Fibroblast of pulmonary artery (primary cell): ENCODE measurements at places on chromosomes 3 and 15.

DNA sequence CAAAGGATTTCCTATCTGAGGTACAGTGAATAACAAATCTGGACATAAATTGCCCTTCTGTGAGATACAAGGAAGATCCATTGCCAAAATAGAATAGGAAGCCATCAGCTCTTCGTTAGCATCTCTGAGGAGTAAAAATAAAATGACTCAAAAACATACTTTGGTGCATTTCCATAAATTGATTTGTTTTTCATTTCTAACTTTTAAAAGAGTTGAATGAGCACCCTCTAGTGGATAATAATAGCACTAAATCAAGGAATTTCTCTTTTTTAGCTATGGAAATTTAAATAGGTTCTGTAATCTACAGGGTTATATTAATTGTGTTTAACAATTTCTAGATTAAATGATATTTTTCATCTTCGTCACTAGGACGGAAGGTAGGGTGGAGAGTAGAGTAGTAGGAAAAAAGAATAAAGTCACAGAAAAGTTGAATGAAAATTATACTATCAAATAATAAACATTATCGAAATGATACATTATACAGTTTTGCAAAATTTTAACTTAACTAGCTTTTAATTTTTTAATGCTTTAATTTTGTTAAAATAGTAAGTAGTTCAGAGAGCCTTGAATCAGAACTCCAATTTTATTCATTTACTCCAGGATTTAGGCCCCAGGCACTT, 6.4 kb downstream of the NSUN3 start:
- peak; percentile 53 for DNase-seq

DNA sequence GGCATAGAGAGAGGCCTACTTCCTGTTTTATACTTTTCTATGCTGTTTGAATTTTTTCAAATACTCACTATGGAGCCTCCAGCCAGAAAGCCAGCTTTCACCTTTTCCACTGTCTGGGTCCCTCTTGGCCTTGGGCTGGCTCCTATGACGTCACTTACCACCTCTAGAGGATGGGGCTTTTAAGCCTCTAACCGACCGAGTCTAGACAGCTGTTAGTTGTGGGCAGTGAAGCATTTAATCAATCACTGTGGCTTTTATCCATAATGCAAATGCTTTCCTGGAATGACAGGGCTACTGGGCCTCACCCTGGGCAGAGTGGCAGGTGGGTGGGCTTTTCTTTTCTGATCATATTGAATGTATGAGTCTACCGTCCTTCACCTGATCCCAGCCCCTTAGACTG, 61.9 kb downstream of the LRRK1 start:
- DNase-seq: no peak

DNA sequence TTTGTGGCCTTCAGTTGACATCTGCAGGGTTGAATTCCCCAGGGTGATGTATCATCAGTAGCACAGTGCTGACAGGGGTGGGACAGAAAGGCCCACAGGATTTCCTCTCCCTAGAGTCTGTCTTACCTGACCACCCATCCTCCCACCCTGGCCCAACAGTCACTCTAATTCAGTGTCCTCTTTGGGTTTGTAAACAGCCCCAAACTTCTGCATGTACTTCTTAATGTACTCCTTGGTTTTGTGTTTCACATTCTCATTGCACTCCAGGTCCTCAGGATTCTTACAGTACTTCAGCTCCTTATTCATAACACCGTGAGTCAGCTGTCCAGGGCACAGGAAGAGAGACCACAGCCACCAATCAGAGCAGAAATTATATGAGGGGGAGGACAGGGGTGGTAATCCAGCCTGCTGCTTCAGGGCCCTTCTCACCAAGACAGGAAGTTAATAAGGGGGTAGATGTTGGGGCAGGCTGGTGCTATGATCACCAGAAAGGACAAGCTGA, 37.5 kb downstream of the NBEAL2 start:
- peak; percentile 83 for DNase-seq

DNA sequence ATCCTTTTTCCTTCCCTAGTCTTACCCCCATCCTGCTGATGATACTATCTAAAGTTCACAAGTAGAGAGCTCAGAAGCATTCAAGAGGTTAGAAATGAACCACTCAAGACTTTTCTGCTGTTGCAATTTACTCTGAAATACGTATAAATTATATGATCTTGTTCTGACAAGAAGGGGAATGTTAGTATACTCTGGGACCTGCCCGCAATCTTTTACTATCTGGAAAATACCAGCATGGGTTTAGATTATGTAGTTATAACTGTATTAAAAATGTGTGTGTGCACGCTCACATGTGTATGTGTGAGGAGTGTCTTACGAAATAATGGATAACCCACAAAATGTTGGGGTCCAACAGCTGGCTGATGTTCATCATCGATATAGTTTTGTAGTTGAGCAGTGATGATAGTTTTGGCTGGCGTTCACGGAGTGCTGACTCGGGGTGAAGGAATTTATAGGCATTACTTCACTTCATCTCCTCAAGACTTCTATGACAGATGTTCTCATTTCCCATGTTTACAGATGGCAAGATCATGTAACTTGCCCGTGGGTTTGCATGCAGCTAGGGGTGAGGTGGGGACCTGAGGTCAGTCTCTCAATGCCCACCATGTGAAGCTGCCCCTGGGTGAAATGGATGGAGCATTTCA, 297.5 kb upstream of the LYSMD4 start:
- DNase-seq: peak; percentile 22

DNA sequence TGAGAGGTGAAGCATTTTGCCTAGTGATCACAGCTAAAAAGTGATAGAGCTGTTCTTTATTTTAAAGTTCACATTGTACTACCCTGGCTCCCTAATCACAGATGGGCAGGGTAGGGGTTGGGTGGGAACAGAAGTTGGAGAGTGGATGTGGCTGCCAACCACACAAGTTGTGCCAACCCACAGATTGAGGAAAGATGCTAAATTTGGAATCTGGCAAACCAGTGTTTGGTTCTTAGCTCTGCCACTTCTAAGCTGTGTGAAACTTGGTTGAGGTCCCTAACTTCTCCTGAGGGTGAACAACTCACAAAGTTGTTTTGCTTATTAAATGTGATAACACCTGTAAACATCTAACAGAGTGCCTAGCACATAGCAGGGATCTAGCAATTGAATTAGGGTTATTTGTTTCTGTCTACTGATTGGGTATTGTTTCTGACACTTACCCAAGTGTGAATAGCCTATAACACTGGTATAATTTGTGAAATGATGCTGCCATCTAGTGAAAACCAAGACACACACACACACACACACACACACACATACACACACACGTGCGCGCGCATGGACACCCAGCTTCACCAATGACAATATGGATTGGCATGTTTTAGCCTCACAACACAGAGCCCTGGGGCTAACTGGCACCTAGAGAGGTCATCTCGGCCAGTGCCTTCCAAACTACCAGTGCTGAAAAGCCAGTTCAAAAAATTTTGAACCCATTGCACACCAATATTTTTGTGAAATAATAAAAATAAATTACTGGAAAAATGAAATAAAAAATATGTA, 25.3 kb downstream of the ADGRG7 start:
- peak; percentile 25 for DNase-seq

DNA sequence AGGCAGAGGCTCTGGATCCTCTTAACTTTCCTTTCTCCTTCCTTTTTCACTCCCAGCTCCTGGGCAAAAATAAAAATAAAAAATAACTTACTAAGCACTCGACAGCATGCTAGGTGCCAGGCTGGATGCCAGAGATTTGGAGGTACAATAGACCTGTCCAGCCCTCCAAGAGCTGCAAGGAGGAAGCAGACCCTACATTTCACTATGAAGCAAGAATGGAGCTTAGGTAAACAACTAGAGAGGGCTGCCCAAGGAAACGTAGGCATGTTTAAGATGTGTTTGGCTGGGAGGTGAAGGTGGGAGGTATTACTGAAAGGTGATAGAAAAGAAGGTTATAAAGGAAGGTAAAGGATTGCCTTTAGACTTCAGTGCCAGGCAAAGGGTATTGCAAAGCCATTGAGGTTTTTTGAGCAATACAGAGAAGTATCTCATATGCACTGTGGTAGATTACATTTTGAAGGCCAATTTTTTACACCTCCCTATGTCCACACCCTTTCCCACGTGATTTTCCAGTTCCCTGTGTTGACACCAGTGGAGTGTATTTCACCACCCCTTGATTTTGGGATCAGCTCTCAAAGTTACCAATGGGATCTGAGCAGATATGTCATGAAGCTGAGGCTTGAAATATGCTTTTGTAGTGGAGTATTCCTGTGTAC, 69.1 kb downstream of the DCLK3 start:
- DNase-seq: no peak

DNA sequence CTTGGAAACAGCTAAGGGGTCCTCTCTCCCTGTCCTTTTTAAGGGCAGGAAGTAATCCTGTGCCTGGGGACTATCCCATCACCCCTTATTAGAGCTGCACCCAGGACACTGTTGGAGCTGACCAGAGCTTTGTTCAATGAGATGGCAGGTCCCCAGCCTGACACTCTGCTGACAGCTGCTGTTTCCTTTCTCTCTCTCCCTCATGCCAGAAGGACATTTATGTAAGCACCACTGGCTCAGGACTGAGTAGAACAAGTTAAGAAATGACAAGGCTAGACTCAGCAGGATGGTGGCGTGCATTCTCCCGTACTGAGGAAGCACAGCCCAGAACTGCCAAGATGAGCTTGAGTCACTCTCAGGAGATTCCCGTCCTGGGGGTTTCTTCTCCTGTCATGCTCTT, 17.3 kb downstream of the GJD2 start:
- DNase-seq: no peak

DNA sequence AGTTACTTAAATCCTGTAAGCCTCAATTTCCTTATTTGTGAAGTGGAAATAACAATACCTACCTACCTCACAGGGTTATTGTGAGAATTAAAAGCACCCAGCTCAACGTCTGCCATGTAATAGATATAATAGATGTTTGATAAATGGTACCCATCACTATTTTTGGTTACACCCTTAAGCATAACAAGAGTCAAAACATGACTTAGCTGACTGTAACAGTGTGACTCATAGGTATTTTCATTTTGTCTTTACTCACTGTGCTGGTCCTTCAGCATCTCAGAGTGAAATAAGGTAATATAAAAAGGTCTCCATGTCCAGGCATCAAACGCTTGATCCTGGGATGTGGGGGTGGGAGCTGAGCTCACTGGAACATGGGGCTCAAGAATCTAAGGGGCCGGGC, 3.1 kb downstream of the CPLX3 start:
- DNase-seq: no peak

GRCh38 chr3:128917291-128917690, 37.9 kb downstream of the ACAD9 start:
- peak; percentile 8 for DNase-seq

DNA sequence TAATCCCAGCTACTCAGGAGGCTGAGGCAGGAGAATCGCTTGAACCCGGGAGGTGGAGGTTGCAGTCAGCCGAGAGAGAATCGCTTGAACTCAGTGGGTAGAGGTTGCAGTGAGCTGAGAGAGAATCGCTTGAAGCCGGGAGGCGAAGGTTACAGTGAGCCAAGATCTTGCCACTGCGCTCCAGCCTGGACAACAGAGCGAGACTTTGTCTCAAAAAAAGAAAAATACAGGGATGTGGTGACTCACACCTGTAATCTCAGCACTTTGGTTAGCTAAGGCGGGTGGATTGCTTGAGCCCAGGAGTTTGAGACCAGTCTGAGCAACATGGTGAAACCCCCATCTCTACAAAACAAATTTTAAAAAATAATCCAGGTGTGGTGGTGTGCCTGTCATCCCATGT, 26.8 kb downstream of the UBE2E1 start:
- DNase-seq: no peak

DNA sequence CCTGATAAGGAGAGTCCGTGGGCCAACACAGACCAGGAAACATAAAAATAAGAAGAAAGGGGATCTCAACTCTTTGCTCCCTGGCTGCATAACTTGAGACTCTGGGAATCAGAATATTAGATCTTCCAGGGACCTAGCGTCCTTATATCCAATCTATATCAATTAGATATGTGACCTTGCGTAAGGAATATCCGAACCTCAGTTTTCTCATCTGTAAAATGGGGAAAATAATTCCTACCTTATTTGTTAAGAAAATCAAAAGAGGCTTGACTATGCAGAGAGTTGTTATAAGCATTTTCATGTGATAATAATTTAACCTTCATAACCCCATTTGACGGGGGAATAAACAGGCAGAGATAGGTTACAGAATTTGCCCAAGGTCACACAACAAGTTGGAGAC, 7.1 kb upstream of the LIPC start:
- no peak for DNase-seq

- no peak for DNase-seq
These were observed 151.1 kb upstream of the HES1 start for GRCh38 chr3:193984876-193985275.

DNA sequence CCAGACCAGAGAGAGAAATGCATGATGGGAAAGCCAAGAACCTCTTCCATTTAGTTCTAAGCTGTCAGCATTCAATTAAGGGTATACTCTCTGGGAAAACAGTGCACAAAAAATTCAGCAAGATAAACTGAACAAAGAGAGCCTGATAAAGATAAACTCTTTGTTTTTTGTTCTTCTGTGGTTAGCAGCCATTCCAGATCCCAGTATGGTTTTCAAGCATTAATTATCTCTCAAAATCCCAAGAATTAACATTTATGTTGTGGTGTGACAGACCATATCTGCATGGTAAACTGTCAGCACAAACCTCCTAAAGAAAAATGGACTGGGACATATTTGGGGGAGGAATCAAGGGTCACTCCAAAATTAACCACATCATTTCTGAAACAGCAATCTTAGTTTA, 124.0 kb upstream of the LRRN1 start:
- no peak for DNase-seq

- DNase-seq: no peak
These were observed at the start of gene GASK1A for GRCh38 chr3:42979044-42979972. Gene GASK1A, plus strand, starts transcription at chr3:42979311. Its CDS starts 332 bp downstream, at chr3:42979643.

DNA sequence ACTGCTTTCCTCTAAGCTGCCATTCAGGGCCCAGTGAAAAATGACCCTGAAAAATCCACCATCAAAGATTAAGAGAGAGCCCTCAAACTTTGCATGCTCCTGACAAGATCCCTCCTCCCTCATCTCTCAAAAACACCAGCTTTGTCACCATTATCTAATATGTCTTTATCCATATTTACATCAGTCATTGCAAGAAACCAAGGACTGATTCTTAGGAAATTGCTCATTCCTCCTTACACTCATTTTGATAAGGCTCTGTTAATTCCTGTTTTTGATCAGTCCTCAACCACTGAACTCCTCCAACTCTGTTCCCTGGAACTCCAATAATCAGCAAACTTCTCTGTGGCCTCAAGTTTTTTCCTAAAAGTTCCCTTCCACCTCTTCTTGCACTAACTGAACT, 51.8 kb downstream of the CD200 start:
- DNase-seq: no peak

DNA sequence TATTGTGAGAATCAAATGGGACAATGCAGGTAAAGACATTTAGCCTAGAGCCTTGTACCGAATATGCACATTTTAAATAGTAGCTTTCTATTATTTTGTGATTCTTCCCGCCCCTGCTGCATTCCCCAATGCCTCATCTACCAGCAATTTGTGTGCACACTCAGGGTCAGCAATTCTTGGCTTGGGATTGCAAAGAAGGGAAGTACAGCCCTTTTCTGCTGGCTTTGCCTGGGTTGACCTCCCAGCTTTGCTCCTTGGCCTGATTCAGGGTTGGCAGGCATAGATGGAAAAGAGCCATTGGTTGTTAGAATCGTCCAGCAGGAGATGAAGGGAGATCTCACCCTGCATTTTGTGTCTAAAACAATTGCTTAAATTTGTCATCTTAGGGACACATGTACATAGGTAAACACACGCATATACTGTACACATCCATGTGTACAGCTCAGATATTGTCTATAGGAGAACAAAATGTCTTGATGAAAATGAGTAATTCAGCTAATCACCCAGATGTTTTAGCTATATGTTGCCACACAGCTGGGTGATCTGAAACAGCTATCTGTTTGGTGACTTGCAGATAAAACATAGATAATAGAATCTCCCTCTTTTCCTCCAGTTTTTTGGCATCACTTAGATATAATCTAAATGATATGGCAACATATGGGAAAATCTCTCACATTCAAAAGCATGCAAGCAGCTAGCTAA, 340.9 kb upstream of the TBL1XR1 start:
- peak; percentile 70 for DNase-seq
